ENCODE measurements at places on chromosomes 2 and 18.

GRCh38 chr2:26608557-26608956, 32.6 kb downstream of the CIB4 start:
- DNase-seq, result no peak

DNA sequence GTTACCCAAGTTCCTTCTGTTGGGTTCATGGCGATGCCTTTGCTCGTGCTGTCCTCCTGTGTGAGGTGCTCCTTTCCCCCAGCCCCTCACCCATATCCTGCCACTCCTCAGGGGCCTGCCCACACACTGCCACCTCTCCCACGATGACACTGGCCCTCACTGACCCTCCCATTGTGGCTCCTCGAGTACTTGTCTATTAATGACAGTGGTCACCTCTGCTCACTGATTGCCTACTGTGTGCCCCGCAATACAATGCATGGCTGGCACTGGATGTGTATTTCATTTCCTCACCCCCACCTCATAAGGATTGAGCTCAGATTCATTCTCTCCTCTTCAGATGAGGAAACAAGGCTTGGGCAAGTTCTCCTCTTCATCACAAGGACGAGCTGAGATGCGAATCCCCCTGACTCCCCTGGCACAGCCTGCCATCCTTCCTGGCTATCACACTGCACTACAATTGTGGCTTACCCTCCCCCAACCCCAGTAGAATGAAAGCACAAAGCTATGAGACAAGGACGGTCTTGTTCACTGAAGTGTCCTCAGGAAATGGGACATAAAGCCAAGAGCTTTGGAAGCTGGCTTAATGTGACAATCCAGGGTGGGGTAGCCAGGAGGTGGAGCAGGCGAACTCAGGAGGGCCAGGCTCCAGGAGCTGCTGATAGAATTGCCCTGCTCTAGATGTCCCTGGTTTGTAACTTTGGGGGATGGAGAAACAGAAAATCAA, 93.9 kb upstream of the RAB12 start:
- no peak for DNase-seq

DNA sequence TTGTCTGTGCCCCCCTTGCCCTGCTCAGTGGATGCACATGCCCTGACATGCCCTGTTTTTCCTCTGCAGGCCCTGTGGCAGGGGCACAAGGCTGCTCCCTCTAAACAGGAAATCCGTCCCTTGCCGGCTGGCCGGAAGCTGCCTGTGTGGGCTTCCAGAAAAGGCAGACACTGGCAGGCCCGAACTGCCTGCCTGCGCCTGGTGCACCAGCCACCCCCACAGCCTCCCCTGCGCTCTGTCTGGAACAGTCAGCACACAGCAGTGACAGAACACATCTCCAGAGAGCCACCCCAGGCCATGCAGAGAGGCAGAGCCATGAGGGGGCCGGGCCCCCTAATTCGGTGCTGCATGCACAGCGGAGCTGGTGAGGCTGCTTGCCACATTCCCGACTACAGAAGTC, 33.5 kb downstream of the LOXHD1 start:
- DNase-seq, result no peak

DNA sequence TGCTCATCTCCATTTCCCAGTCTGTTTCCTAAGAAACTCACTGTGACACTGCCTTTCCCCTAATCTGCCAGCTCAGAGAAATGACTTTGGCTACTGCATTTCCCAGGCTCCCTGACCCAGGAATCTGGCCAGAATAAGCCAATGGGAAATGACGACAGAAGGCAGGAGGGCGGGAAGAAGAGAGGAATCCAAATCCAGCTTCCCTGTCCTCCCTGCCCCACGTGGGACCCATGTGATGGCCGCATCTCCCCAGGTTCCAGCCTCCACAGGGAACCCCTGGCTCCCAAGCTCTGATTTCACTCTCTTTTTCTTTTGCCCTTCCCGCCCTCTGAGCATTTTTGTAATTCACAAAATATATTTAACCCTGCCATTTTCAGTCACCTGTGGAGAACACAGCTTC, 37.8 kb upstream of the RAB12 start:
- no peak for DNase-seq

DNA sequence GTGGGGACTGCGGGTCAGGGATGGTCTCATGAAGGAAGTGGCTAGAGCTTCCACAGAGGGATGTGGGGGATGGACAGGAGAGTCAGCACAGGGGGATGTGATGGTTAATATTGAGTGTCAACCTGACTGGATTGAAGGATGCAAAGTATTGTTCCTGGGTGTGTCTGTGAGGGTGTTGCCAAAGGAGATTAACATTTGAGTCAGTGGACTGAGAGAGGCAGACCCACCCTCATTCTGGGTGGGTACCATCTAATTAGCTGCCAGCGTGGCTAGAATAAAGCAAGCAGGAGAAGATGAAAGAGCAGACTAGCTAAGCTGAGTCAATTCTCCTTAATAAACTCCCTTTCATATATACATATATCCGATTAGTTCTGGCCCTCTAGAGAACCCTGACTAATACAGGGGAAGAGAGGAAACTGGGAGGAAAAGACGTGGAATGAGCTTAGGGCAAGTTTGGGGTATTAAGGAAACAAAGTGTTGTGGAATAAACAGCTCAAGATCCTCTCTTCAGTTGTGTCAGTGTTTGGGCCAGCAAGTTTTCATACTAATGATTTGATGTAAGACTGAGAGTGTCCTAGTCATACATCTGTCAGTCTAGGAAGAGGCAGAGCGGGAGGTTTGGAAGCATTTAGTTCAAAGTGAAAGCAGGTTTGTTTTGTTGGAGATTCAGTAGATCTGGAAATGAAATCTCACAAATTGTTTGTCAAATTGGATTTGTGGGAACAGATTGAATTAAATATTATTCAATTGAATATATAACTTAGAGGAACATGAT, 135.2 kb upstream of the NT5C1B start:
- DNase-seq, result no peak

GRCh38 chr2:111883661-111884591, at the start of gene ANAPC1:
TSS of gene ANAPC1 (minus strand) at chr2:111884193. CDS start at chr2:111880825, 3,368 bp downstream.
- peak; percentile 85 for DNase-seq

- DNase-seq, result peak; percentile 91
Observed at GRCh38 chr18:3794537-3795348, 344.8 kb downstream of the TGIF1 start.

GRCh38 chr2:9273486-9274130, 67.0 kb downstream of the ASAP2 start:
- no peak for DNase-seq

DNA sequence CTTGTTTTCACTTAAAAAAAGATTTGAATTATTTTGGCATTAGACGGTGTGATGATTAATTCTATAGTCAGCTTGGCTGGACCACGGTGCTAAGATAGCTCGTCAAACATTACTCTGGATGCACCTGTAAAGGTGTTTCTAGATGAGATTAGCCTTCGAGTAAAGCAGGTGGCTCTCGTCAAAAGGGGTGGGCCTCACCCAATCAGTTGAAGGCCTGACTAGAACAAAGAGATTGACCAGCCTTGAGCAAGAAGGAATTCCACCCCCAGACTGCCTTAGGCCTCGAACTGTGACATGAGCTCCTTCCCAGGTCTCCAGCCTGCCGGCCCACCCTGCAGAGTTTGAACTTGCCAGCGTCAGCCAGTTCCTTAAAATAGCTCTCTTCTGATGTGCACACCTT, 73.4 kb downstream of the TWIST2 start:
- DNase-seq, result no peak

- no peak for DNase-seq
Observed at GRCh38 chr2:179884193-179884592, 22.8 kb upstream of the ZNF385B start.

DNA sequence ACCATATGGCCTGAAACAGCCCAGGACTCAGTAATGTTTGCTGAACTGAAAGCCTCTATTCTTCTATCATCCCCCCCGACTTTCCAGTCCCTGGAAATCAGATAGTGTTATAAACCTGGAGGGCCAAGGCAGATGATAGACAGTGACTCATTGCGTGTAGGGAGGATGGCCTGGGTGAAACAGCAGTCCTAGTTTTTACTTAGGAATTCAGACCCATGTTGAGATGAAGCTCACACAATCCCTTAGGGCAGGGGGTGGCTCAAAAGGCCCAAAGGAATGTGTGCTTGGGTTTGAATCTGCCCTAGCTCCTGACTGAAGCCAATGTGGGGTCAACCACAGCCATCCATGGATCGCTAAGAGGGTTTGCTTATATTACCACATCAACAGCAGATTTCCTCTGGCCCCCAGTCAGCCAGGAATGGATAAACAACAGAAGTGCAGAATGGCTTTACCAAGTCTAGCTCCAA, 43.9 kb upstream of the STPG4 start:
- DNase-seq, result peak; percentile 98

- DNase-seq, result no peak
Observed at GRCh38 chr18:79467126-79467525, 71.4 kb downstream of the NFATC1 start.

DNA sequence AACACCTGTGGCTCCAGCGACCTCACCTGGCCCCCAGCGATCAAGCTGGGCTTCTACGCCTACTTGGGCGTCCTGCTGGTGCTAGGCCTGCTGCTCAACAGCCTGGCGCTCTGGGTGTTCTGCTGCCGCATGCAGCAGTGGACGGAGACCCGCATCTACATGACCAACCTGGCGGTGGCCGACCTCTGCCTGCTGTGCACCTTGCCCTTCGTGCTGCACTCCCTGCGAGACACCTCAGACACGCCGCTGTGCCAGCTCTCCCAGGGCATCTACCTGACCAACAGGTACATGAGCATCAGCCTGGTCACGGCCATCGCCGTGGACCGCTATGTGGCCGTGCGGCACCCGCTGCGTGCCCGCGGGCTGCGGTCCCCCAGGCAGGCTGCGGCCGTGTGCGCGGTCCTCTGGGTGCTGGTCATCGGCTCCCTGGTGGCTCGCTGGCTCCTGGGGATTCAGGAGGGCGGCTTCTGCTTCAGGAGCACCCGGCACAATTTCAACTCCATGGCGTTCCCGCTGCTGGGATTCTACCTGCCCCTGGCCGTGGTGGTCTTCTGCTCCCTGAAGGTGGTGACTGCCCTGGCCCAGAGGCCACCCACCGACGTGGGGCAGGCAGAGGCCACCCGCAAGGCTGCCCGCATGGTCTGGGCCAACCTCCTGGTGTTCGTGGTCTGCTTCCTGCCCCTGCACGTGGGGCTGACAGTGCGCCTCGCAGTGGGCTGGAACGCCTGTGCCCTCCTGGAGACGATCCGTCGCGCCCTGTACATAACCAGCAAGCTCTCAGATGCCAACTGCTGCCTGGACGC, 4.9 kb downstream of the GPR35 start:
- DNase-seq, result no peak

DNA sequence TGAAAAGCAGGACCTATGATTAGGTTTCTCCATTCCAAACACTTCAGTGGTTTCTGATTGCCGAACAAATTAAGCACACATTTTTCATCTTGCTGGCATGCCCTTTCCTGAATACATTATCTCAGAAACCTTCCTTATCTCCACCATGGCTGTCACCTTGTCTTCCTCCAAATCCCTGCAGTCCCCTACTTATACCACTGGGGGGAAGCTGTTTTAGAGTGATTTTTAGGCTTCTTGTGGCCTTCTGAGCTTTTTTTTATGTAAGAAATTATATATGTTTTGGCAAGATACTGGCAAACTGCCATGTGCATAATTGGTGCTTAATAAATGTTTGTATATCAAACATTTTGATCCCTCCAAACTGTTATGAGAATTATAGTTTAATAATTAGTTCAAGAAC, 229.2 kb downstream of the MYT1L start:
- no peak for DNase-seq
